ENCODE measurements at places on chromosomes 4 and X. TPM values are rescaled to one million over a fixed set of nuclear protein-coding genes. Genes with fewer than 3 reads are reported as not detected.

FGF13 gene
- total RNA-seq: not detected

OPHN1 gene
- not detected for total RNA-seq

NUDT6 gene
- total RNA-seq: 6.8 TPM

SMS gene
- total RNA-seq: 206 TPM

NHSL2 gene
- total RNA-seq: 0.10 TPM

PSAPL1 gene
- total RNA-seq: not detected

DOK7 gene
- total RNA-seq: not detected

SPOCK3 gene
- total RNA-seq: not detected

NOX1 gene
- not detected for total RNA-seq

NKX3-2 gene
- not detected for total RNA-seq

F9 gene
- not detected for total RNA-seq

ZXDB gene
- 6.8 TPM for total RNA-seq

GYPB gene
- total RNA-seq: not detected

NR3C2 gene
- total RNA-seq: 4.8 TPM

BEX4 gene
- total RNA-seq: 24.6 TPM

MAGEA8 gene
- total RNA-seq: not detected

OPRPN gene
- total RNA-seq: not detected

ATP1B4 gene
- not detected for total RNA-seq

HAUS7 gene
- 67.2 TPM for total RNA-seq

ATOH1 gene
- total RNA-seq: not detected

VCX gene
- total RNA-seq: not detected

SORCS2 gene
- not detected for total RNA-seq

MAGIX gene
- total RNA-seq: 0.88 TPM

FAM53A gene
- total RNA-seq: 0.82 TPM

CLNK gene
- total RNA-seq: 0.35 TPM

EGFL6 gene
- total RNA-seq: 1.8 TPM

GUCY1B1 gene
- total RNA-seq: 0.27 TPM

CXXC4 gene
- 0.04 TPM for total RNA-seq

CLDN34 gene
- total RNA-seq: not detected

BTC gene
- total RNA-seq: not detected

CXCL3 gene
- total RNA-seq: not detected

TLR3 gene
- total RNA-seq: not detected

RBM46 gene
- total RNA-seq: not detected

NAP1L3 gene
- 2.8 TPM for total RNA-seq

PDLIM3 gene
- not detected for total RNA-seq

STATH gene
- total RNA-seq: not detected

BGN gene
- total RNA-seq: not detected

DNAJB14 gene
- 34.1 TPM for total RNA-seq

MAP9 gene
- total RNA-seq: 8.1 TPM

MAGEB2 gene
- total RNA-seq: not detected

METTL14 gene
- total RNA-seq: 51.2 TPM

CNOT6L gene
- total RNA-seq: 85.1 TPM

CXCL11 gene
- total RNA-seq: 0.60 TPM

JCHAIN gene
- total RNA-seq: not detected

ARHGAP36 gene
- not detected for total RNA-seq

PPARGC1A gene
- not detected for total RNA-seq

MAGEA2B gene
- not detected for total RNA-seq

CENPVL2 gene
- 0.14 TPM for total RNA-seq

FHDC1 gene
- total RNA-seq: 0.08 TPM

CCDC110 gene
- total RNA-seq: 0.18 TPM

CXorf58 gene
- total RNA-seq: 0.24 TPM

SRD5A3 gene
- total RNA-seq: 32.5 TPM

BMP3 gene
- total RNA-seq: not detected

RAB40A gene
- total RNA-seq: 0.14 TPM

PRPS2 gene
- total RNA-seq: 119 TPM
